ENCODE measurements at places on chromosomes 11 and 22.

DNA sequence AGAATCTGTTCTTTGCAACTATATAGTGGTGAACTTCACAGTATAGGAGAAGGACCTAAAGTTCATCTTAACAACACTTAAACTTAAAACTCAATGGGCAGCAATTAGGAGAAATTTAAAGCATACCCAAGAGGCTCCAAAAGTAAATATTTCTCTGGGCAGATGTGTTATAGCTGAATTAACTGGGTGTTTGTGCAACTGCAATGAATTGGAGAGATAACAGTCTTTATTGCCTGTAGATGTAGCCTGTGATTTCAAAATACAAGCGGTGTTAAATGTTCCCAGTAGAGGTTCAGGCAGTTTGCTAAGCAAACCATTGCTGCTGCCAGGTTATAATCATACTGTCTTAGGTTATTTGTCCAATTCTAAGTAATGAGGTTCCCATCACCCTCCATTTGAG is 294.1 kb upstream of the MTNR1B start:
- no peak for DNase-seq

DNA sequence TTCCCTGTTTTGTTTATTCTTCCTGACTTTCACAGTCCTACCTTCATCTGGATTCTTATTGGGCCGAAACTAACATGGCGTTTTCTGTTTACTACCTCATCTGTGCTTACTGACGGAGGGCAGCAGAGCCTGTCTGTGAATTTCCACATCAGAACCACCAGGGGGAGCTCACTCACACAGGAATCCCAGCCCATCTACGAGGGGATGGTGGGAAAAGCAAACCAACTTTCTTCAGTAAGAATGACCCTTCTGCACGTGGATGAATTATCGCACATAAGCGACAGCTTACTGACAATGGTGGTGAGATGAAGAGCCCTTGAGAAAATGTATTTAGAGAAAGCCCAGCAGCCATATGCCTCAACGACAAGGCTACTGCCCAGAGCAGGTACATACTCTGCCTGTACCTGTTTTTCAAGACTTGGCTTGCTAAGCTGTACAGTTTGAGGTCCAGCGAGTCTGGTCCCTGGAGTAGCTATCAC is 42.5 kb downstream of the LARGE2 start:
- DNase-seq = peak; percentile 12

DNA sequence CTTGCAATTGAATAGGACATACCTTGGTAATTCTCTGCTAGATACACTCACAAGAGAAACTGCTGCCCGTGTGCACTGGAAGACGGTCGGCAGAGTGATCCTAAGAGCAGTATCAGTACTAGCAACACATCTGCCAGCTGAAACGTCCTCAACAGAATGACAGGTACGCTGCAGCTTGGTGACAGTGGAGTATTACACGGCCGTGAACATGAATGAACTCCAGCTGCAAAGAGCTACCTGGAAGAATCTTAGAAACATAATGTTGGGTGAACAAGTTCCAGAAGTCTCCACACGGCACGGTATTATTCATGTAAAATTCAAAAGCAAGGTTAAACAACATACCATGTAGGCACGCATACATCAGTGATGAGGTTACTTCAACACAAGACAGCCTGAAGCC is 44.4 kb downstream of the TPCN2 start:
- DNase-seq = no peak

DNA sequence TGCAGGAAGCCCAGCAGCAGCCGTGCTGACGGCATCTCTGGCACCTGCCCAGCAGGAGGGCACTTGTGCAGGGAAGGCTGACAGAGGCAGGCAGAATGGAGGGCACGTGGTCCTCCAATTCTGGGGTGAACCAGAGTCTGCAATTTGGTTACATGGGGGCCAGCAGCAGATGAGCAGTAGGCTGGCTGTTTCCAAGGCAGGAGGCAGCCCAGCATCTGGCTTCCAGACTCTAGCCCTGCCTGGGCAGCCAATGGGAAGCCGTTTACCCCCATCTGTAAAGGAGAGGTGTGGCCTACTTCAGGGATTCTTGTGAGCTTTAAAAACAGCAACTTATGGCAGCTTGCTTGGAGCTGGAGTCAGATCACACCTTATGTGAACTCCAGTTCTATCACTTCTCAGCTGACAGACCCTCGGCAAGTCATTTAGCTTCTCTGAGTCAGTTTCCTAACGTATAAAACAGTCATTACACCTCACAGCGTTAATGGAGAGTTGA is 27.9 kb upstream of the RASL10A start:
- DNase-seq = no peak

DNA sequence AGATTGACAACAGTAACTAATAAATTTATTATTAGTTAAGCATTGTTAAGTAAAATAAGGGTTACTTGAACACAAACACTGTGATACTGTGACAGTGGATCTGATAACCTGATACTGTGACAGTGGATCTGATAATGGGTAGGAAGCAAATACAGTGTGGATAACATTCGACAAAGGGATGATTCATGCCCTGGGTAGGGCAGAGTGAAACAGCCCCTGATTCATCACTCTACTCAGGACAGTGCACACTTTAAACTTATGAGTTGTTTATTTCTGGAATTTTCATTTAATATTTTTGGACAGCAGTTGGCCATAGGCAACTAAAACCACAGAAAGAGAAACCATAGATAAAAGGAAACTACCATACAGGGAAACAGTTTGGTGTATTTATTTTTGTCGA is 60.8 kb upstream of the CTSC start:
- DNase-seq = no peak

- DNase-seq = no peak
Measured at GRCh38 chr11:77559686-77560401, 29.9 kb upstream of the AQP11 start.

DNA sequence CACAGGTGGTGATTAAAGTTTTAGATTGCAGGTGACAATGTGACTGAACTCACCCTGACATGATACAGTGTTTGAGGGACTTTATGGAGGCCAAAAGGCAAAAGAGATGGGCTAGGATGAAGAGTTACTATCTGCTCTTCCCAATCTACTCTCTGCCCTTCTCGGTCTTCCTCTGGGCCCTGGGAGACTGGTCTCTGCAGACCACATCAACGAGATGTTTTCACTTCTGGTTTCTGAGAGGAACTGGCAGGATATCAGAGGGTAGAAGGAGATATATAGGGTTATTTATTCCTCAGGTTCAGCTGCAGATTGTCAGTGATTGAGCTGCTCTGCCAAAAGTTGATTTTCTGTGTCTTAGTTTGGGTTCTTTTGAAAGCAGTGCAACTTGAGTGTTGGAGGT is 32.4 kb upstream of the CD44 start:
- DNase-seq = no peak

- no peak for DNase-seq
Measured at GRCh38 chr11:2569321-2569721, 124.5 kb downstream of the KCNQ1 start.

GRCh38 chr11:36928621-36929020 is 330.6 kb upstream of the RAG2 start:
- no peak for DNase-seq

GRCh38 chr11:991034-991433 is 45.5 kb downstream of the MUC6 start:
- no peak for DNase-seq

DNA sequence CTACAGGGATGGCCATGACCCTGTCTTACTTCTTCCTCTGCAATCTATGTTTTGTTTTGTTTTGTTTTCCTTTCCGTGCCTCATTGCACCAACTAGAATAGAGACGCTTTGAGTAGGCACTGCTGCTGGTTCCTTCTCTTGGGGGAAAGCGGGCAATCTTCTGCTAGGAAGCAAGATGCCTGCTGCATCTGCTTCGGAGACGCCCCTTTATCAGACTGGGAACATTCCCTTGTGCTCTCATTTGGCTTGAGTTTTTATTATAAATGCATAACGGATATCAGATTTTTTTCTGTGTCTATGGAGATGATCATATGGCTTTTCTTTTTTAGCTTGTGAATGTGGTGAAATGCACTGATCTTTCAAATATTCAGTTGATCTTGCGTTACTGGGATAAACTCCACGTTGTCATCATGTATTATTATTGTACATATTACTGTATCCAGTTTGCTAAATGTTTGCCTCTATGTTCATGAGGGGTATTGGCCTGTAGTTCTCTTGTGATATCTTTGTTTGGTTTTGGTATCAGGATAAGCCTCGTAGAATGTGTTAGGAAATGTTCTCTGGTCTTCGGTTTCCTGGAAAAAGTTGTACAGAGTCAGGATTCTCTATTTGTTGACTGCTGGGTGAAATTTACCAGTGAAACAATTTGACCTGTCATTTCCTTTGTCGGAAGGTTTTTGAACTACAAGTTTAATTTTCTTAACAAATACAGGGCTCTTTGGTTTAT is 23.4 kb upstream of the KRTAP5-6 start:
- no peak for DNase-seq

DNA sequence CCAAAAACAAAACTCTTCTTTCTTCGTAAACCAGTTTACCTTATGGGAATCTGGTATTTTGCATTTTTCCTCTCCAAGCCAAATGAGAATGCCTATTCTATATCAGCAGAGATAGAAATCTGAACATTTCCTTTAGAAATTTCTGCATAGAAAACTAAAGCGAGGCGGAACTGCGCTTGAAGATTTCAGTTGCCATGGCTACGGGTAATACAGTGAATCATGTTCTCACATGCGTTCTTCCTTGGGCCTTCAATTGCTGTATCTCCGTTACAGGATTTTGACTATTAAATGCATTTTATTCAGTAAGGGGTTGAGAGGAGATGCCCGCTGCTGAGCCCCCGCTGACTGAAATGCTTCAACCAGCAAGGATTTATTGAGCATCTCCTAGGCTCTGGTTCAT is 108.2 kb upstream of the CRYBB3 start:
- DNase-seq = no peak
